Stimulated activated CD4-positive, alpha-beta T cell treated with anti-CD3 and anti-CD28 coated beads, TNF-alpha, amount 100 ng/mL, for 4 hours (primary cell): ENCODE measurements at places on chromosomes 4 and X.

DNA sequence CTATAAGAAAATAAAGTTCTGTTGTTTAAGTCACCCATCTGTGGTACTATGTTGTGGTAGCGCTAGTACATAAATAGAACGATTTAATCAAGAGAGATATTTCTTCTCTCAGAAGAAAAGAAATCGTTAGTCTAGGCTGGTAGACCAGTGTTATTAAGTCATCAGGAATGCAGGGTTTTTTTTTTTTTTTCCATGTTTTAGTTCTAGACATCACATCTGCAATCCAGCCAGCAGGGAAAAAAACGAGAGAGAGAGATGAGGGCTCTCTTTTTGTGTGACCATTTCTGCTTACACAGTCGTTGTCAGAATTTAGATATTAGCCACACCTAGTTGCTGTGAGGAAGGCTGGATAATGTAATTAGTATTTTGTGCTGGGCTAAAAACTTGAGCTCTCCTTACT, 417.4 kb downstream of the TMA16 start:
- no peak for DNase-seq

- no peak for DNase-seq
Measured at GRCh38 chr4:174037049-174037448, 246.4 kb downstream of the FBXO8 start.

DNA sequence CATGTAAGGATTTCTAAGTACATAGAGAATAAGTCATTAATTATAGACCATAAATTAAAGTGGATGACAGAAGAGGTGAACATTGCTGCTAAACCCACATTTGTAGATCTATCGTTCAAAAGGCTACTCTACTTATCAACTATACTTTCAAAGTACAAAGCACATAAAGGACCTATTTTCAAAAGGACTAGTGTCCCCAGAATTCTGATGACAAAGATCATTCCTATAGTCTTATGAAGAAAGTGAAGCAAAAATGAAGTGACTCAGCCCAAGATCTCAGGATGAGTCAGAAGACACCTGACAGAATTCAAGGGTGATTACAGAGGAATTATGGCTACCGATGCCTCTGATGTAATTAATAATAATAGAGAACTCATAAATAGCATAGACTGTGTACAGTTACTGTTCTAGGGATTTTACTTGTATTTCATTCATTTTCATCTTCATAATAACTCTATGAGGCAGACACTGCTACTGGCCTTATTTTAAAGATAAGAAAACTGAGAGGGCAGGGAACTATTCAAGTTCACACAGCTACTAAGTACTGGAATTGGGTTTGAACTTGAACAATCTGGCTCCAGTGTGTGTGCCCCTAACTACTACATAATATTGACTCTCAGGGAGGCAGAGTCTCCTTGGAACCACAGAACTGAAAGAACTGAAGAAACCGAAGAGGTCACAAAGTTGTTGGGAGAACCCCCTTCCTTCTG, 17.1 kb downstream of the USP46 start:
- no peak for DNase-seq

DNA sequence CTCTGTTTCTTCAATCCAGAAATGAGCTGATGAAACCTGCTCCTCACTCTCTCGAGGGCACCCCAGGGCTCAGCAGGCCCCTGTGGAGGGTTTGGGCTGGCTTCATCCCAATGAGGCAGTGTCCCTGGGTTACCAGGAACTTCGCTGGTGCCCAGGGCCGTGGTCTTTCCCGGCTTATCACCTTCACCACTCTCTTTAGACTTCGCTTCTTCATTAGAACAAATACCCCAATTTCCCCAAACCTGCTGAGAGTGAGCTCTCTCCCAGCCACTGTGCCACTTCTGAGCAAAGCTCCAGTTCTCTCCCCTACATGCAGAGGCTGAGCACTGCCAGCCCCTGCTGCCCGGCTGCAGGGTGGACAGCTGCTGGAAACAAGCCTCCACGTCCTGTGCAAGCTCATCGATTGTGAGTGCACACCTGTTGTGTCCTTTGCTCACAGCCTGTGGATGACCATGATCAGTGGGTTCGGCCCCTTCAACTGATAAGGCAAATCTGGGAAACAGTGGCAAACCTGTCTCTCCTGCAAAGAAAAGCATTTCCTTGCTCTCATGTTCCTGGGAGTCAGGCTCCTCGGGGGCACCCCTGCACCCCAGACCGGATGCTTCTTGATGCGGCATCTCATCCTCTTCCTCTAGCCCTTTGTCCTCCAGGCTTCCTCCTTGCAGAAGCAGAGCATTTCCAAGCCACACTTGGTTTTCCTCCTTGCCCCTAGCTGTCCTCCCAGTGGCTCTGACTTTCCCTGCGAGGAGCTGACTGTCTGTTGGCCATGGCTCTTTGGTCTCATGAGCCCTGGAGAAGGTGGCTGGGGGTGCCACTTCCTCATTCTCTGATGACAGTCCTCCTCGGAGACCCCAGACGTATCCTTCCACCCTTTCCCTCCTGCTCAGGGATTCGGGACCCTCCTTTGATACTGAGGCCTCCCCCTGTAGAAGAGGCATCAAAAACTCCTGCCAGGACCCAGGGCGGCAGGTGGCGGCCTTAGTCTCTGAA, 28.7 kb downstream of the C4orf50 start:
- DNase-seq = no peak

- no peak for DNase-seq
Measured at GRCh38 chr4:94668724-94669123, 89.0 kb upstream of the BMPR1B start.

DNA sequence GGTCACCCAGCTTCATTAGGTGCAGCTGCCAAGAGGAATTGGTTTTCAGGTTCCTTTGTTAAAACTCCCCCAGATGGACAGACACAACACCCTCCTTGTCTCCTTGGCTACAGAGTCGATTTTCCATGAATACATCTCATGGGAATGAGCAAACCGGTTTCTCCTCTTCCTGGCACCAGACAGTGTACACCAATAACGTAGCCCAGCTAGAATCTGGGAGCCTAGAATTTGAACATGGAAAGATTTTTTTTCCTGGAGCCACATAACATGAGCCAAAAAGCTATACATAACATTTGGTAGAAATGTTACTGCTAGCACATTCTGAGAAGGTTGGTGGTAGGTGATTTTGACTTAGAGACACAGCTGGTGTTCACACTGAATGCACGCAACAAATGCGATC, 62.9 kb upstream of the SLC34A2 start:
- DNase-seq = no peak

DNA sequence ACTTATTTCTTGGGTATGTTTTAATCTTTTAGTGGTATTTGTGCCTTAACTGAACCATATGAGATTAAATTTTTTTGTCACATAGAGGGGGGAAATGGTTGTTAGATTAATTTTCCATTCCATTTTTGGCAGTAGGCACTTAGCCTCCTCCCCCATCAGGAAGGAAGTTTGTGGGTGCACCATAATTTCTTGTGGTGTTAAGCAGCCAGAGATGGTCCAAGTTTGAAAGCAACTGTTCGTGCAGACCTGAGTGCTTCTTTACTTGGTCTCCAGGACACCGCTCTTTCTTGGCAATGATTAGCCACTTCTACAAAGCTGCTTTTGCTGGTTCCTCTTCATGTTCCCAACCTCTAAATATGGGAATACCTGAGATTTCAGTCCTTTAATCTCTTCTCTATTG, 92.7 kb upstream of the RPL34 start:
- DNase-seq = no peak

DNA sequence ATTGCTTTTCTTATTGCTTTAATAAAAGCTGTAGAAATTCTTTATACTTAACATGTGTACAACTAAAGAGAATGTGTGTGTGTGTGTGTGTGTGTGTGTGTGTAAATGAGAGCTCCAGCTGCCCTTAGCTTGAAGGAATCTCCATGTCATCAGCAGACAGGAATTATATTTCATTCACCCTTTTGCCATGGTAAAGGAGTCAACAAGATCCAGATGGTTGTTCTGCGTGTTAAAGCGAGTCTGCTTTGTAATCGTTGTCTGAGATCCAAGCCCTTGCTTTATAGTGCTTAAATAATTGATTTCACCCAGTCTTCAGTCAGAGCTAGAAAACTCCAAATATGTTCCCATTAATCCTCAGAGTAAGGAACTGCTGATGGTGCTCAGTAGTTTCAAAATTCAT, 285.5 kb downstream of the PDGFC start:
- no peak for DNase-seq

DNA sequence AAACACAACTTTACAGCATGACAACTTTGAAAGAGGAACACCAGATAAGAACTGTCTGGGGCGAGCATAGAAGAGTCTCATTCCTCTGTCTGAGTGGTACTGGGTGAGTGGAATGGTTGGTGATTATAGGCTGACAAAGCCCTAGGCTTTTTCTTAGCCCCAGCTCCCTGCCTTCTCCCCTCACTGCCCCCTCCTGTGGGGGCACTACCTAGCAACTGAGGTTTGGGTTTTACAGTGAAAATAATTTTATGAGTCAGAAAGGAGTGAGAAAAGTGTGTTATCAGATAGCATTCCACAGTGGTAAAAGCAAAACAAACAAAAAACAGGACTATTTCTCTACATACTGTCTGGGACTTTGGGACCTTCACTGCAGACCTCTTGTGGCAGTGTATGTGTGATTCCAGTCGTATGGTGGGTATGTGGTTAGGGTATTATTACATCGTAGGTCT, 10.5 kb upstream of the TMEM165 start:
- no peak for DNase-seq

- no peak for DNase-seq
Measured at GRCh38 chrX:108131471-108131870, 39.9 kb downstream of the ATG4A start.

- no peak for DNase-seq
Measured at GRCh38 chr4:117893207-117893606, 141.1 kb upstream of the NDST3 start.

- no peak for DNase-seq
Measured at GRCh38 chr4:97106161-97106560, 1037.1 kb downstream of the STPG2 start.

GRCh38 chrX:81377329-81377728, 175.4 kb downstream of the SH3BGRL start:
- no peak for DNase-seq

DNA sequence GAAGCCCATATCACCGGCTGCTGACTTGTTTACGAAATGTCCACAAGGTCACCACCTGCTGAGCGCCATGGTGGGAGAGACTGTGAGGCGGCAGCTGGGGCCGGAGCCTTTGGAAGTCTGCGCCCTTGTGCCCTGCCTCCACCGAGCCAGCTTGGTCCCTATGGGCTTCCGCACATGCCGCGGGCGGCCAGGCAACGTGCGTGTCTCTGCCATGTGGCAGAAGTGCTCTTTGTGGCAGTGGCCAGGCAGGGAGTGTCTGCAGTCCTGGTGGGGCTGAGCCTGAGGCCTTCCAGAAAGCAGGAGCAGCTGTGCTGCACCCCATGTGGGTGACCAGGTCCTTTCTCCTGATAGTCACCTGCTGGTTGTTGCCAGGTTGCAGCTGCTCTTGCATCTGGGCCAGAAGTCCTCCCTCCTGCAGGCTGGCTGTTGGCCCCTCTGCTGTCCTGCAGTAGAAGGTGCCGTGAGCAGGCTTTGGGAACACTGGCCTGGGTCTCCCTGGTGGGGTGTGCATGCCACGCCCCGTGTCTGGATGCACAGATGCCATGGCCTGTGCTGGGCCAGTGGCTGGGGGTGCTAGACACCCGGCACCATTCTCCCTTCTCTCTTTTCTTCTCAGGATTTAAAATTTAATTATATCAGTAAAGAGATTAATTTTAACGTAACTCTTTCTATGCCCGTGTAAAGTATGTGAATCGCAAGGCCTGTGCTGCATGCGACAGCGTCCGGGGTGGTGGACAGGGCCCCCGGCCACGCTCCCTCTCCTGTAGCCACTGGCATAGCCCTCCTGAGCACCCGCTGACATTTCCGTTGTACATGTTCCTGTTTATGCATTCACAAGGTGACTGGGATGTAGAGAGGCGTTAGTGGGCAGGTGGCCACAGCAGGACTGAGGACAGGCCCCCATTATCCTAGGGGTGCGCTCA, 8.7 kb upstream of the MSANTD1 start:
- DNase-seq = no peak

DNA sequence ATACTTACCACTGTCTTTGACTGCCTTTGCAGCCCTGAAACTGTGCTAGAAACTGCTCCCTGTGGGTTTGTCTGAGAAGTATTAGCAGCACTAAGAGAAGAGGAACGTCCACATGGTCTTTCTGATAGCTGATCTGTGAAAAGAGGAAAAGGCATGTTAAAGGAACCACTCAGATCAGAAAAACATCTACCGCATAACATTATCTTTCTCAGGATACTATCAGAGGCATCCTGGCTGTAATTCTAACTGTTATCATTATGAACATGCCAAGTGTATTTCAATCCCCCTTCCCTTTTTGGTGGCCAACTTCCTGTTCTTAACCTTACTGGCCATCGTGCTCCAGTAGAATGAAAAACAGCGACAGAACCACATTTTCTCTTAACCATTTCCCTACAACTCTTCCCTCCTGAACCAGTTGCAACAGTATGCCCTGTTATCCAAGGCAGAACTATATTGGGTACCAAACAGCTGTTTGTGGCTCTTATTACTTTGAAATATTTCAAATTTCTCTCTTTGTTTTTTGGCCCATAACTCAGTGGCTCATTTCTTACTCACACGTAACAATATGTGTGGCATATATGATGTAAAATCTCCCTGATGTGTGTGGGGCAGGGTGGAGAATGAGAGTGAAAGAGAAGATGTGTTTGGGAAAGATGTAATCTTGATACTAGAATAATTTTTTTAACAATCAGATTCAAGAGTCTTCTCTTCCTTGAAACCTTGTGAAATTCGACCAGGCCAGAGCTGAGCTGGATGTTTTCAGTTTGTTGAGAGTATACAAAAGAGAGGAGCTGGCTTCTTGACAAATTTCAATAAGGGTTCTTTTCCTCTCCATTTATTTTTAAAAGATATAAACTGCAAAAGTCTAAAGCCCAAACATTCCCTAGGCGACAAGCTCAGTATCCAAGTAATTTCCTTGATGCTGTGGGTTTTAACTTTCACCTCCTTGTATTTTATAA, 35.2 kb downstream of the ARHGEF6 start:
- DNase-seq = no peak

- DNase-seq = no peak
Measured at GRCh38 chr4:26748811-26749210, 111.8 kb upstream of the STIM2 start.

GRCh38 chr4:128737098-128737513, 72.4 kb upstream of the JADE1 start:
- no peak for DNase-seq

DNA sequence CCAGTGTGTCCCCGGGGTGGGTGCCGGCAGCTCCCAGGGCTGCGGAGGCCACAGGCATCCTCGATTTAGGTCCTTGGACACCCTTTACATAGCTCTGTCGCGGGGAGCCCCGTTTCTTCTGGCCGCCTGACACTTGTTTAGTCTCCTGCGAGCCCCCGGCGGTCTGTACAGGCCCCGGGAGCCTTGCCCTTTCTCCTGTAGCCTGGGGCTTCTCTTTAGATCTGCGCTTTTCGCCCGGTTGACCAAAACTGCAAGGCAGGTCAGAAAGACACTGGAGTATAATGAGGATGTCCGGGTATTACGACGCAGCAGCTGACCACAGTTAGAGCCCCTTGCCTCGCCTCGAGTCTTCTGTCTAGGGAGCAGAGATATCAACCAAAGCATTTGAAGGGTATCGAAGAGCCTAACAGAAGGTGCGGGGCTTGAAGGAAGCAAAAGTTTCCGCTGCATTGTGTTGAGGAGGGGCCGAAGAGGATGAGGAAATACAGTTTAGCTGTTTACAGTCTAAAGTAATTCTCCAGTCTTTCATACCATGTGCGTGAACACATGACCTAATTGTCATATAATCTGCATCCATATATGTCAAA, 479 bp downstream of the BRCC3 start:
- no peak for DNase-seq
